ENCODE measurements at places on chromosomes 3 and 15.

DNA sequence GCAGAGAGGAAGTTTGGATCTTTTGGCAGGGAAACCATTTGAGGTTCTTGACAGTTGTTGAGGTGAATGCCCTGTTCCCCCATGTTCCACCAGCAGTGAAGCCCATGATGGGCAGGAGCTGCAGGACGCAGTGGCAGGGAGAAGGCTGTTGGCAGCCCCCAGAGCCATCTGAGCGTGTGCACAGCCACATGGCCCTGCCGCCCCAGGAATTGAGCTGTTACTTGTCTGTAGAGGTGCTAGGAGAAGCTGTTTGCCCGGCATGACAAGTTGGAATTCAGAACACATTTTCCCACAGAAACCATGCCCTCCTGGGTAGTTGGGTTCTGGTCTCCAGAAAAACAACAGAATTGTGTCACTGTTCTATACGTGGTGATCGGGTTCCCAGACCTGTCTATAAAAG lies 218.2 kb upstream of the NR2E3 start:
- no peak for DNase-seq

DNA sequence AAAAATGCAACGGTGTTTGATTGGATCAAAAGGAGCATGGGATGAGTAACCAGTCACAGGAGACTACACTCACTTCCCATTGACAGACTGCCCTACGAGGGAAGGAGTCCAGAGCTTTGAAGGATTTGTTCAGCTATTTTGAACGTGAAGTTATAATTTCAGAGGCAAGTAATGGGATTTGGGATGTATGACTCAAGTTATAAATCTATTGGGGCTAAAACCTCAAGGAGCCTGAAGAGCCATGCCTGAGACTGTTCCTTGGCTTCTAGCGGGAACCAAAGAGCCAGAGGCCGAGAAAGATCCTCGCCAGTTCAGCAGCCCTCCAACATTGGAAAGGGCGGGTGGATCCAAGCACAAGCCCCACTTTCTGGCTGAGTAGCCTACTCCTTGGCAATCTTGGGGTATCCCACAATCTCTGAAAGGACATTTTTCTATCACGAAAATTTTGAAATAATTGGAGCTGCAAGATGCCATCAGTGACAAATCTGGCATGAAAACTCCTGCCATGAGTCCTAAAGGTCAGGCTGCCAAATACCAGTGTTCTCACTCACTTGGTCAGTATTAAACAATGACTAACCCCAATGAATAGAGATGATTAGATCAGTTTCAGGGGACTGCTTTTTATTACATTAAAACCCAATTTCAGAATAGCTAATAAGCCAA lies 48.6 kb upstream of the SLCO2A1 start:
- no peak for DNase-seq

GRCh38 chr3:52346623-52347530 lies 30.8 kb downstream of the DNAH1 start:
- DNase-seq, result peak; percentile 81

DNA sequence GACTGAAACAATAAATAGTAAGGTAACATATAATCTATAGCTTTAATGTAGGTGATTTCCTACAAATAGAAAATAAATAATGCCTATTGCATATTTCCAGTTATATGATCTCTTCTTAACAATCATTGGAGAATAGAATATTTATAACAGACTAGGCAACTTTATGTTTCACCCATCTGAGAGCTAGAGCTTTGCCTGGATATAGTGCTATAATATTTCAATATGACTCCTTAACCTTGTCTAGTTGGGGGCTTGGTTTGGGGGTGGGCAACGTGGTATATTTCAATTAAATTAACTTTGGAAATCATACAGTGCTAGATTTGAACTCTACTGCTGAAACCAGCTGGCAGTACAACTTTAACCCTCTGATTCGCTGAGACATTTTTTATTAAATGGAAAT lies 265.2 kb downstream of the CNTN4 start:
- no peak for DNase-seq

GRCh38 chr15:67127331-67127664 lies 61.9 kb downstream of the SMAD3 start:
- DNase-seq, result no peak

- no peak for DNase-seq
Observed at GRCh38 chr3:182524711-182525401, 268.4 kb upstream of the ATP11B start.

DNA sequence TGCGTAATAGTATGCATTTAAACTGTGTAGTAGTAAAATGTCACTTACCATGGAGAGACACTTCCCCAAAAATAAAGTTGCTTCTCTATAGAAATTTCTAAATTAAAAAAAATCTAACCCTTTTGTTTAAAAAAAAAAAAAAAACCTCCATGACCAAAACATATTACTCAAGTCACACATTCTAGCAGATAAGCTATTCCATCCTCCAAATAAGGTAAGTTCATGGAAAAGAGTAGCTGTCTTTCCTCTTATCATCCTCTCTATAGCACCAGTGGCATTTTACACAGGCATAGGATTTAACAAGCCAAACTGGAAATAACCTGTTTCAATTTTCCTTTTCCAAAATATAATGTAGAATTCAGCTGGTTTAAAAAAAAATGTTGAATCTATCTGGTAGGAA lies 57.4 kb downstream of the LRRFIP2 start:
- DNase-seq, result no peak

- DNase-seq, result no peak
Observed at GRCh38 chr3:142884531-142884930, 4.4 kb downstream of the PCOLCE2 start.

- no peak for DNase-seq
Observed at GRCh38 chr3:157079676-157080369, 80.1 kb downstream of the CCNL1 start.

DNA sequence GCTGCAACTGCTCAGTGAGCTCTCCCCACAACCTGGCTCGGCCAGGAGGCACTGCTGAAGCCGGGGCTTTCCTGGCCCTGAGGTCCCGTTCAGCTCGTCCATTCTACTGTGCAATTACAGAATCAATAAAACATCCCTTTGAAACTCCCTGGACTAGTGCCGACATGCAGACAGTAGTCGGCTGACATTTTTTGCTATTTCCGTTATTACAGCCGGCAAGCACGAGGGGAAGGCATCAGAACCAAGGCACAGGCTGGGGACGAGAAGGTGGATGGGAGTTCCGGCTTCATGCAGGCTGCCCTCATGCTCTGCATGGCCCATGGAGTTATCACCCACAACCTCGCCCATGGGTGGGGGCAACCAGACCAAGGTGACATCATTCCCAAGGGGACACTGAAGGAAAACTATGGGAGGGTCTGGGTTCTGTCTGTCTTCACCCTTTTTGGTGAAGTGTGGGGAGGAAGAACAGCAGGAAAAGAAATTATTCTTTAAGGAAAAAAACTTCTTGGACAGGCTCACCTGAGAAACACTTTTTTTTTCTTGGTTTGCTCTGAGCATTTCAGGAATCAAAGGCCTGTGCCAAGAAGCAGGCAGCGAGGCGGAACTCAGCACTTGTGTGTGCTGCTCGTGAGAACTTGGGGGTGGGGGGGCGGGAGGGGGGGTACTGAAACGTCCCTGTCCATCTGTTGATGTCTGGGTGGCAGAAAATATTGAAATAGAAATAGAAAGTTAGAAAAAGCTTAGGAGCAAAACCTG lies 154.5 kb downstream of the FOXP1 start:
- DNase-seq, result peak; percentile 75

- no peak for DNase-seq
Observed at GRCh38 chr3:32428092-32429068, 36.7 kb downstream of the CMTM7 start.

DNA sequence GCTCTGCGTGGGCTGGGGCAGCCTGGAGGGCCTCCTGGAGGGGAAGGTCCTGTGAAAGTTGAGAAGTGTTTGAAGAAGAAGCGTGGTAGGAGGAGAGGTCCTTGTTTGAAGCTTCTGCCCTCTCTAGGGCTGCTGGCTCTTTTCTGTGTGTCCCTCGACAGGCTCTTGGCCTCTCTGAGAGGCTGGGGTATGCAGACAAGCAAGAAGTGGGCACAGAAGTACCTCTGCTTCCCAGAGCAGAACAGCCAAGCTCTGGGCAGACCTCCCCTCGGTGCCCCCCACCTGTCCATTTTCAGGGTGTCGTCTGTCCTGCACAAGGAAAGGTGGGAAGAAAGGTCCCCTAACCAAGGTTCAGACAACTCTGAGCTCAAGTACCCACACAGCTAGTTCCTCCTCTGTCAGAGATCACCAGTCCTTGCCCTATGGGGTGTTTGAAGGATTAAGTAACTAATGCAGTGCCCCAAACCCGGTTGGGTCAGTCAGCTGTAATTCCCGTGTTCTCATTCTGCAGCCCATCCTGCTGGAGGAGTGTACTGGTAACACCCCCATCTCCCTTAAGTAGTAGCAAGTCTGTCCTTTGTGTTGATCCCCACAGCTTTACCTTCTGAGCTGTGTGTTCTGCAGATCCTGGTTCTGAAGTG lies 6.3 kb downstream of the CSK start:
- DNase-seq, result no peak

DNA sequence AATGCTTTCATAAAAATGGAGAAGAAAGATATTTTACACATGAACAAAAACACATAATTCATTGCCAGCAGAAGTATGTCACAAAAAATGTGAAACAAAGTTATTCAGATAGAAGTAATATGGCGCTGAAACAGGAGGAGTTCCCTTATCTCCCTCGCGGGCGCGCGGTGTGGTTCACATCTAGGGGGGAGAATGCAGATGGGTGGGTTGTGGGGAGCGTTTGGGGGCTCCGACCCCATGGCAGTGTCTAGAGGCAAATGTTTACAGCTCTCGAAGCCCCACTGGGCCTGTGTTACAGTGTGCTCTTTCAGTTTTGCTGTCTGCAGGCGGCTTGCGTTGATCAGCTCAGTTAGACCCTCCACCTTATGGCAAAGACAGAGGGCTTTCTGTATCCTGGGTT lies 297.5 kb downstream of the CGGBP1 start:
- no peak for DNase-seq

GRCh38 chr3:168512802-168513201 lies 417.1 kb upstream of the GOLIM4 start:
- DNase-seq, result no peak

DNA sequence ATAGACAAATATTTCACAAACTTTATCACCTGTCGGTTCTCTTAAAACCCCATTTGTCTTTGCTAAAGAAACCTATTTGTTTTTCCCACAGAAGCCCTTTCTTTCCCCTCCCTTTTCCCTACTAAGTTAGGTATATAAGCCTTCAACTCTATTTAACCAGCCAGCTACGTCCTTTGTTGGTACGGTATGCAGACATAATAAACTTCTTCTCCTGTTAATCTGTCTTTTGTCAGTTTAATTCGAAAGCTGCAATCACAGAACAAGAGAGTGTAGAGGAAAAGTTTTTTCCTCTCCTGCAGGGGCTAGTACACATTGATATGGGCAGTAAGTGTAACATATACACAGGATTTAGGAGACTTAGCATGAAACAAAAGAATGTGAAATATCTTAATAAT lies 21.9 kb upstream of the C15orf39 start:
- DNase-seq, result no peak

DNA sequence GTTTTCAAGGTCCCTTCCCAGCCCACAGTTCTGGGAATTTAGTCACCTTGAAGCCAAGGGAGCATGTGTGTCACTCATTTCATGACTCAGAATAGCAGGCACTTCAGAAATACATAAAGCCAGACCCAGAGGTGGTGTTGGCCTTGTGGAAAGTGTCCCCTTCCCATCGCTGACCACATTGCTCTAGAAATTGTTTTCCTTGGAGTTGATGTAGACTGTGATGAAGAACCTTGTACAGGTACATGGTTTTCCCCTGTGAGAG lies 158.8 kb downstream of the SLCO3A1 start:
- DNase-seq, result no peak

DNA sequence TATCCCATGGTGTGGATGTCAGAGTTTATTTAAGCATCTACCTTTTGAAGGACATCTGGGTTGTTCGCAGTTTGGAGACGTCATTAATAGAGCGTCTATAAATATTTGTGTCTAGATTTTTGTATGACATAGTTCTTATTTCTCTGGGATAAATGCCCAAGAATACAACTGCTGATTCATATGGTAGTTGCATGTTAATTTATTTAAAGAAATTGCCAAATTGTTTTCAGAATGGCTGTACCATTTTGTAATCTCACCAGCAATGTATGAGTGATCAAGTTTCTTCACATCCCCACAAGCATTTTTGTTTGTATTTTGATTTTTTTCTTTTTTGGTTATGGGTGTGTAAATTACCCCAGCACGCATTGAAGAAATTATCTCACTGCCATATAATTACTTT lies 656.9 kb downstream of the NTRK3 start:
- DNase-seq, result peak; percentile 40

DNA sequence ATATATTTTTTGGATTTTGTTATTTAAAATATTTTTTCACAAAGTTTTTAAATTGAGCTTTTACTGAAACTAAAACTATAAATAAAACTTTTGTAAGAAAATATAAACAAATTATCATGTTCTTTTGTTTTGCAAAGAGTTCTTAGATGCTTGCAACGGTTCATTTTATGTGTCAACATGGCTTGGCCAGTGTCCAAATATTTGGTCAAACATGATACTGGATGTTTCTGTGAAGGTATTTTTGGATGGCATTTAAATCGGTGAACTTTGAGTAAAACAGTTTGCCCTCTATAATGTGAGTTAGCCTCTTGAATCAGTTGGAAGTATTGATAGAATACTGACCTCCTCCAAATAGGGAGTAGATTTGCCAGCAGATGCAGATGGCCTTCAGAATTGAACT lies 612.6 kb upstream of the NECTIN3 start:
- peak; percentile 5 for DNase-seq

GRCh38 chr3:183592821-183593220 lies 37.3 kb upstream of the KLHL6 start:
- no peak for DNase-seq

DNA sequence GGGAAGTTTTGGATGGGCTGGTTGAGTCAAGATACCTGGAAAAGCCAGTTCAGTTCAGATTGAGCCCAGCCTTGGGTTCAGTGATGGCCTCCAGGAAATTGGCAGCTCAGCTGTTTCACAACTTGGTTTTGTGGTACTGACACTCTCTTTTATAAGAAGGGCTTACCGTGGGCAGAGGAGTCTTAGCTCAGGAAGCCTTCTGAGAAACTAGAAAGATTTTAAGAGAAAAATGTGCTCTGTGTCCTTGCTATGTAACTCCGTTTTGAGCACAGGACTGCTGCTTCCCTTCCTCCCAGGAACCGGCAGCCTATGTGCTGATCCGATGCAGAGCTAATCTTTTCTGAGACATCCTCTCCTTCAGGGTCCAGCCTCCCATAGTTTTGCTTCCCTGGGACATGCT lies 46.6 kb upstream of the RASGRP1 start:
- no peak for DNase-seq

- peak; percentile 24 for DNase-seq
Observed at GRCh38 chr3:101069901-101070798, 76.9 kb upstream of the ABI3BP start.

GRCh38 chr3:133891662-133892378 lies 3.9 kb downstream of the RAB6B start:
- DNase-seq, result no peak

DNA sequence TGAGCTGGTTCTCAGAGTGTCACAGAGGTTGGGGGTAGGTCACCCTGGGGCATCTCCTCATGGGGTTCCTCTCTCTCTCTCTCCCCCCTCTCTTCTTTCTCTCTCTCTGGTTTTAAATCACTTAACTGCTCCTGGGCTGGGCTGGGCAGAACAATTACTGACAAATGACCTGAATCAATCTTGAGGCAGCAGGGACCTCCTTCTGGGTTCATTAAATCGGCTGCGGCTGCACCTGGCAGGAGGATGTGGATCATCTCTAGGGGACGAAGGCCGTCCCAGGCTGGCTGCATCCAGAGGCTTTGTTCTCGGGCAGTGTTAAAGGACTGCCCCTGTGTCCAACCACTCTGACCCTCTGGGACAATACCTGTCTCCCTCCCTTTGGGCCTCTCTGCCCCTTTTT lies 143.1 kb downstream of the TLE3 start:
- no peak for DNase-seq
